ENCODE measurements at places on chromosomes 5 and 9. TPM values are rescaled to one million over a fixed set of nuclear protein-coding genes. Genes with fewer than 3 reads are reported as not detected.
A peak's percentile ranks its signal among the peaks of the same experiment; 100 is the strongest.

DNA sequence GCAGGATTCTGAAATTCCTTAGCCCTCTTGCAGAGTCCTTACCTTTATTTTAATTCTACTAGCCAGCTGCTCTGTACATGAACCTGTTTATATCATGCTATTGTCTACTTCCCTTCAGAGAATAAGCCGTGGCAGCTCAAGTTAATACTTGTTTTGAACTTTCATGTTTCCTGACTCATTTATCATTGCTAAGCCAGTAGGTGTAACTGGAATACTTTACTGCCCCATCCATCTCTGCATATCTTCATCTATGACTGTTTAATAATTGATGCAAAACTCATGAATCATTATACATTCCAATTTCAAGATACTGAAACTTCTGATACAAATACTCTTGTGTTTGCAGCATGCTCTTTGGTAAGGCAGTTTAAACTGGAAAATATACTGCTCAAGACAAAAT is 174.7 kb downstream of the PPP2R2B start:
- DNase-seq = no peak

- DNase-seq = no peak
These were observed 288.9 kb downstream of the AGTPBP1 start for GRCh38 chr9:85452841-85453240.

DNA sequence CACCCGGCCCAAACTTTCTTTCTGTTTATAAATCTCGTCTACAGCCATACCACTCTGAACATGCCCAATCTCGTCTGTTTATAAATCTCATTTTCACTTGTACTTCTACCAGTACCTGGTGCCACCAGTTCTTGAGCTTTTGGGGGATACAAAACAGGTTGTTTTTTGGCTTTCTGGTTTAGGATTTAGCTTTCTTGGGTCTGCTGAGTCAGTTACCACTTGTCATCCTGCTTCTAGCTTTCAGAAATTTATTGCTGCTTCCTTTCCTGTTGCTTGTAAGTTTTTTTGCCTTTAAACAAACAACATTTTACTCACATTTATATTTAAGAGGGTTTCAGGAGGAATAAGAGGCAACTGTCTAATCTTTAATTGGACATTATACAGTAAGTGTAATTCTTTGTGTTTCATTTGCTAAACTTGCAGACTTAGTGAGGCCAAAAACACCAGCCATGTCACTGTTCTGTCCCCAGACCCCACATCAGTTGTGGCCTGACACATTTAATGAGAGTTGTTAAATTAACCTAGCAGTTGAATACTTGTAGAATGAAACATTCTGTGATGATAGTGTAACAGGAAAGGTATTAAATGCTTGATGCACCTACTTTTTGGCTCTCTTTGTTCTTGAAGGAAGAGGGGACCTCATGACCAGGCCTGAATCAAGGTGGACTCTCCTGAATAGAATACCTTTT is 11.8 kb downstream of the NDFIP1 start:
- no peak for DNase-seq

GRCh38 chr5:141492168-141492885 is 3.4 kb downstream of the PCDHGC5 start:
- DNase-seq = no peak

Gene ACOT12
- not detected for total RNA-seq

- no peak for DNase-seq
These were observed 792.4 kb downstream of the PTPRD start for GRCh38 chr9:9820436-9820835.

DNA sequence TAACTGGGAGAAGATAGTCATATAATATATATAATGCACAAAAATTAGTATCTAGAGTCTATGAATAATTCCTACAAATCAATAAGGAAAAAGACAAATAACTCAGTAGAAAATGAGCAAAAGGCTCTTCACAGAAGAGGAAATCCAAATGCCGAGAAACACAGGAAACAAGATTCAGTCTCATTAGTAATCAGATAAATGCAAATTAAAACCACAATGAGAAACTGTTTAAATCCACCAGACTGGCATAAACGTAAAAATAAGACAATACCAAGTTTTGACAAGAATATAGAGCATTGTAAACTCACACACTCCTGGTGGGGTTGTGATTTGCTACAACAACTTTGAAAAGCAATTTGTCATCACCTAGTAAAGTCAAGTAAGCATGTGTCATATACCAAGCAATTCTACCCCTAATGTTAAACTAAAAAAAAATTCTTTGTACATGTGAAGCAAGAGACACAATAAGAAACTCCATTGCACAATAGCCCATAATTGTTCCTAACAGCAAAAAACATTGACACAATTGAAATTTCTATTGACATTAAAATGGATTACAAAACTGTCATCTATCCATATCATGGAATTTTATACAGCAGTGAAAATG is 21.0 kb upstream of the UBLCP1 start:
- no peak for DNase-seq

DNA sequence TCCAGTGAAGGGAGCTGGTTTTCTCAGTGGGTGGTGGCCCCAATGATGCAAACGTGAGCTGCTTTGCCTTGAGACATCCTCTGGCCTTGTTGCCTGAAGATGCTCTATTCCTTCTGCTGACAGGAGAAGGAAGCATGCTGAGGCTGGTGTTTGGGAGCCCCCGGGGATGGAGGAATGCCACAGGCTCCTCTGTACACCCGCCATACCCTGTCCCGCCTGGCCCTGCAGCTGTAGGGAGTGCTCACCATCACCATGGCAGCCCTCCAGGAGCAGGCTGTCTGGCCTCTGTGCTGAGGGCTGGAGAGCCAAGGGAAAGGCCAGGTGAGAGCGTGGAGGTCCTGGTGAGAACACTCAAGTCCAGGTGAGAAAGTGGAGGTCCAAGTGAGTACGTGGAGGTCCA is 134.4 kb downstream of the MRPL36 start:
- DNase-seq = no peak

- no peak for DNase-seq
These were observed 153.8 kb downstream of the HSPA4 start for GRCh38 chr5:133205649-133206048.

- peak; percentile 78 for DNase-seq
These were observed 11.1 kb downstream of the EXD3 start for GRCh38 chr9:137411645-137412380.
